CD4-positive, alpha-beta T cell (primary cell): ENCODE measurements at places on chromosomes 7 and 10. TPM values are rescaled to one million over a fixed set of nuclear protein-coding genes. Genes with fewer than 3 reads are reported as not detected.

The THNSL1 gene
- 0.52 TPM for total RNA-seq

The SFRP4 gene
- total RNA-seq = not detected

The GPR26 gene
- not detected for total RNA-seq

GRCh38 chr10:126939706-126940105 is 34.5 kb downstream of the DOCK1 start:
- no peak for DNase-seq

DNA sequence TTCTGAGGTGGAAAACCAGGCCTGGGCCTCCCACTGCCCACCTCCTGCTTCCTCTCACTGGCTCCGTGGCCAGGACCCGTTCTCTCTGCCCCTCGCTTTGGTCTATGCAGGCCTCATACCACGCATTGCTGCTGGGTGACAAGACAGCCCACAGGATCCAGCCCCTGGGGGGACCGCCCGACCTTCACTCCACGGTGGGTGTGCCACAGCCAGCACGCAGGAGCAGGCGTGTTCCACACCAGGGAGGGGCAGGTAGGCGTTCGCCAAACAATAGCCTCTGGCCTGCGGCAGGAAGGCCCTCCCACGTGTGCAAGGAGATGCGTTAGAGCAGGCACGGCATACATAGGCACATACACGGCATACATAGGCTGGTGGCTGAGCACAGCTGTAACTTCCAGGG is 233.4 kb downstream of the WDR37 start:
- no peak for DNase-seq

- DNase-seq = no peak
Measured at GRCh38 chr7:95190515-95190914, 133.8 kb downstream of the PON1 start.
